ENCODE measurements at places on chromosomes 2 and 18.
A peak's percentile ranks its signal among the peaks of the same experiment; 100 is the strongest.

- DNase-seq: no peak
These were observed 203.3 kb downstream of the CELF4 start for GRCh38 chr18:37362158-37362890.

DNA sequence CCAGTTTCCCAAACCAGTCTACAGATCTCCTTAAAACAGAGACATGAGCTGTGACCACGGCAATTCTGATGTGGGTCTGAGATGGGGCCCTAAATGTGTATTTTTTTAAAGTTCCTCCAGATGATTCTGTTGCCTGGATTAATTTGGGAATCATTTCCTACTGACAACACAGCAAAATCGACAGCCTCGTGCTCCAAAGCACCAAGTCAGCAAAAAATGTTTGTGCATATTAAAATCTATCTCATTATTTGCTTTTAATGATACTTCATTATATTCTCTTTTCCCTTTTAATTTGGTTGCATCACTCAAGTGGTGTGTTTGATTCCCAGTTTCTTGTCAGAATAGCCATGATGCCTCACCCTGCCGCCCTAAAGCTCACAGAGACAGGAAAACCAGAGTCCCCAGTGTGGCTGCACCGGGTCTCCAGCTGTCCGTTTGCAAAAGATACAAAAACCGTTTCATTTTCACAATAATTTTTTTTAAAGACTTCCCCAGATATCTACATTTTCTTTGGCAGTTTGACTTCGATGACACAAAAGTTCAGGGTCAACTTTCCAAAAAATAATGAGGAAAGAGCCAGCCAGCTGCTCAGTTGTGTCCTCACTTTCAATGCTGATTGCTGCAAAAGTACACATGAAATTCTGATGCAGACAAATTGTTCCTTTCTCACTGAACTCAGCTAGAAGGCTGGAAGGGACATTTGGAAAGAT is 443.2 kb upstream of the ID2 start:
- no peak for DNase-seq

DNA sequence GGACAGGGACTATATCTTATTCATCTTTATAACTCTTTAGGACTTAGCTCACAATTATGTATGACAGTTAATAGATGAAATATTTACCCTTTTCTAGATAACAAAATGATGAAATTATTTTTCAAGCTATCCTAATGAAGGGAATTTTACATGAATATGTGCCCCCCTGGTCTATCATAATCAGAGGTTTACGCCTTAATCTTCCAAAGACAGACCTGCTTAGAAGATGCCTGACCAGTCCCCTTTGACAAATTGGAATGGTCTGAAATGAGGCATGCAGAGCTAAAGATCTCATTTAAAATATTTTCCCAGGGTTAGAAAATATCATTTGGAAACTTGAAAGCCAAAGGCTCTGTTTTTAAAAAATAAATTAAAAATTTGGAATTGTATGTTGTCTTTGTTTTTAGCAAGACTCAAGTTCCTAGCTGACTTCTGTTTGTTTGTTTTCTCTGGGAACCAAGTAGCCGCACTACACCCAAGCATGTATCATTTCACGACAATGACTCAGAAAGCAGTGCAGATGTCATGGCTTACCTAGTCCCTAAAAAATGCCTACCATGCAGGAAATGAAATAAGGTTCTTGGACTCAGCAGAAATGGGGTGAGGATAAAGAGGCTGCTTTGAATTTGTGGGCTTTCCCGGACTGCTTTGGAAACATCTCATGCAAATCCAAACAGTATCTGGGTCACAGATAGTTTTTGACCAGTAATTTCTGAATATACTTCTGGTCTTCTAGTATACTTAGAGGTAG is 162.1 kb downstream of the ZEB2 start:
- DNase-seq: no peak

DNA sequence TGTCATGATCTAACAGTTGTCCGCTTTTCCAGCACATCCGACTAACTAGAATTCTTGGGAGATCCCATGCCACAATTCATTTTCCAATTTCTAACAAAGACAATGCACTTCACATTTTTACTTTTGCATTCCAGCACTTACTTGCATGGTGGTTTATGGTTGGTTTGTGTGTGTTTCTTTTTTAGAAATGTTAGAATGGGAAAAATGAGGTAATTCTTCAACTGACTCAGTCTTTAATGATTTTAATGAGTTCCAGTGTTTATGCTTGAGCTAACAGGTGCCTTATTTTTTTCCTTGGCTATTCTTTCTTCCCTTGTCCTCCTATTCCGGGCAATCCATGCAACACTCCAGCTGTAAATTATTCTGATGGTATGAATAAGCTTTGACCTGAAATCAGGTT is 46.4 kb downstream of the SLC8A1 start:
- DNase-seq: no peak

- DNase-seq: no peak
These were observed 24.6 kb downstream of the TRIB2 start for GRCh38 chr2:12741380-12741779.

DNA sequence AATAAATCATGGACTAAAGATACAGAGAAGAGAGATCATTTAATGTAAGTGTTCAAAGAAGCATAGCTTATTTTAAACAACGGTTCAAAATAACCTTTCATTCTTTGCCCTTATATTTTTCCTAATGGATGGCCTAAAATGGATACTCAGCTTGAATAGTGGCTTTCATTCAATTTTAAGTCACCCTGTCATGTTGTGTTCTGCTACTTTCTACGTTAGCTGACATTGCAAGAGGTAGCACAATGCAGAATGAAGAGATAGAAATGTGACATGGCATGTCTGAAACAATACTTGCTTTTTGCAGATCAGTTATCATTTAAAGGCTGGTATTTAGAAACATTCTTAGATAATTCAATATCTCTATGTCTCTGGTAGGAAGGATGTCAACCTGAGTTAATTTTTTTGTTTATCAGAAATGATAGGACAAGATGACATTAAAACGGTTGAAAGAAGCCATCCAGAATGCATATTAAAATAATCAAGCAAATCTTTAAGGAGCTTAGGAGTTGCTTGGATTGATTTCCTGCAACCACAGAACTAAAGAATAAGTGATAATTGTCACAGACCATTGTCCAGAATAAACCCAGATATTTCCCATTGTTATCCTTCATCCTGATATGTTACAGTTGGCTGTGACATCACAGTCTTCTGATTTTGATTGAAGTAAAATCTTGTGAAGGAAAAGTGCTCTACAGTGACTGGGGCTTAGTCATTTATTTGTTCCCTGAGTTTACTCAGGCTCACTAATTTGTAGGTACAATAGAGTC is 41.7 kb upstream of the CAVIN2 start:
- no peak for DNase-seq

- DNase-seq: no peak
These were observed 101.0 kb downstream of the PLA2R1 start for GRCh38 chr2:159961451-159961850.

GRCh38 chr2:230877759-230878598 is 13.2 kb downstream of the ITM2C start:
- DNase-seq: peak; percentile 64

DNA sequence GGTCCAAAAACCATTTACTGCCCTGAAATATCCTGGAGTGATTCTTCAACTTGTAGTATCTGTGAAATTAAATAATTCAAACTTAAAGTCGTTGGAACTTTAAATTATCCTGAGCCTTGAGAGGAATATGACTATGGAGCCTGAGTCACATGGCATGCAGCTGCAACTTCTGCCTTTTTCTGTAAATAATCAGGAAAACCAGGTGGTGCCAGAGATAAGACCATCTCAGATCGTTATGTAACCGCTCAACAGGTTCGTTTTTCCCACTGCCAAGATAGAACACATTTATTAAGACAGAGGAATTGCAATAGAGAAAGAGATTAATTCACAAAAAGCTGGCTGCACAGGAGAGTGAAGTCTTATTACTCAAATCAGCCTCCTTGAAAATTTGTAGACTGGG is 876.5 kb downstream of the SUCLG1 start:
- no peak for DNase-seq

DNA sequence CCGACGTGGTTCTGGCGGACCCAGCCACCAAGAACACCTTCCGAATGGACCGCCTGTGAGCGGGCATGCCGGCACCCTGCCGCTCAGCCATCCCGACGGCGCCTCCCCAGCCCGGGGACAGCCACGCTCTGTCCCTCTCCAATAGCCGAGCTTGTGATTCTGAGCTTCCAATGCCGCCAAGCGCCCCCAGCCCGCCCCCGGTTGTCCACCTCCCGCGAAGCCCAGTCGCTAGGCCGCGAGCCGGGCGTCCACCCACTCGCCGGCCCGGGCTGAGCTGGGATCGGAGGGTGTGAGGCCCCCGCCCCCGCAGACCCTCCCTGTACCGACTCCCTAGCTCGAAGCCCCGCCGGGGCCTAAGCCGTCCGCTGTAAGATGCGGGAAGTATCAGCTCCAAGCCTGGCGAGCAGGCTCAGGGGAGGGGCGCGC is 1195.1 kb upstream of the CHAC2 start:
- DNase-seq: no peak

GRCh38 chr2:229296016-229296415 is 24.9 kb upstream of the PID1 start:
- no peak for DNase-seq

DNA sequence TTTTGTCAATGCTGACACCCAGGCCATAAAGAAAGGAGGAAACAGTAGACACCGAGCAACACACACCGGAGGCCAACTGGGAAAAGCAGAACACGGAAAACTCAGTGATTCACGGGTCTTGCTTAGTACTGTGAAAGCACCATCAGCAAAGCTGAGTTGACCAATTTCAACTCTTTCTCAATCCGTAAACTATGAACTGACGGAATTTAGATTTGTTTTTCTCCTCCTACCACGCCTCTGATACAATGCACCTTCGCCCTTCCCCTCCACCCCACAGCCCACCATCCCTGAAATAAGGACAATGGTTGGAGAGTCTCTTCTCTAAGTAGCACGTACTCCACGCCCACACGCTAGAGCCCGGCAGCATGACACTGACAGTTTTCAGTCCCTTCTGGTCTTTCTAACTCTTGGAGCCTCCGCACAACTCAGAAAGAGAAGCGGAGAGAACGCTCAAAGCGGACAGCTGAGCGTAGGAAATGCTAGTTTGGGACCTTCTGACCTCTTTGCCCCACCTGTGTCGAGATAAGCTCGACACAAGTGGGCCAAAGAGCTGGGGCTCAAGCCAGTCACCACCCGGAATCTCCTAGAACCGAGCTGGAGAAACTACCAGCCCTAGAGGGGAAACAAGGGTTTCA is 669 bp downstream of the LNPK start:
- no peak for DNase-seq

- DNase-seq: peak; percentile 49
These were observed 40.3 kb downstream of the INPP5D start for GRCh38 chr2:233100192-233100998.

DNA sequence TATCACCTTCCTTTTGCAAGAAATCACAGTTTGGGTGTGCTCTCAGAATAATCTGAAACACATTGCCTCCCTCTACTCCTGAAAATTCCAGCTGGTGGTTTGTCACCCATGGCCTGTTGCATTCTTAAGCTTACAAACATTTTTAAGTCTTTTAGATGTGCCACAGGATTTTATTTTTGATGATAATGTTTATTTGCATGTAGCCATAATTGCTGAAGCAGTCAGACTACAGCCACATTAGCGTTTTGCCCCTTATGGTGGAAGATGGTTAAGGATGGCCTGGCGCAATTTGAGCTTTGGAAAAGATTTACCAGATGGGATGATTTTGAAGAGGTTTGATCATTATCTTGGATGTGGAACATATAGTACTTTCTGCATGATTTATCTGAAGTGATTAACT is 439.5 kb downstream of the MEIS1 start:
- DNase-seq: no peak

DNA sequence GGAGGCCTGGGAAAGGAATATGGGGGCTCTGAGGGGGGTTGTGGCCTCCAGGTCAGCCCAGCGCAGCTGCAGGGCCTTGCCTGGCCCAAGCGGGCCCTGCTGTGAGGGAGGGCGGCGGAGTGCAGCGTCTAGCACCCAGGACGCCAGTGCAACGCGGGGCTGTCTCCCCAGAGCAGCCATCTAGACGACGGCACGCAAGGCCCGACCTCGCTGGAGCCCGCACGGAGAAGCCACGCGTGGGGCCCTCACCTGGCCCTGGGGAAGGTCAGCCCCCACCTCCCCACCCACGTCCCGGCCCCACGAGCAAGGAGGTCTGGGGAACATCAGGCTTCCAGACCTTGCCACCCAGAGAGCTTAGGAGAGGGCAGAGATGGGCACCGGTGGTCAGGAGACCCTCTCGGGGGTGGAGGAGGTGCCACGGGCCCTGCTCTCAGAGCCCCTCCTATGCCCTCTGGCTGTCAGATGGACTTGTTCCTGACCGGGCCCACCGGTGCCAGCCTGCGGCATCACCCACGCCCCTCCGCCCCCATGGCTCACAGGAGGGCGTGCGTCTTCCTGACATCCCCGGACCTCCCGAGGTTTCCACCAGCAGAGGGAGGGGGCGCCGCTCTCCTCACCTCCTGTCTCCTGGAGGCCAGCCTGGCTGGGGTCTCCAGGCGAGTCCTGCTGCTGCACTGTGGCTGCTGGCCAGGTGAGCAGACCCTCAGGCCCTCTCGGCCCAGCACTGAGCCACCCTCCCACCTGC is 17.0 kb downstream of the GPR35 start:
- DNase-seq: no peak

DNA sequence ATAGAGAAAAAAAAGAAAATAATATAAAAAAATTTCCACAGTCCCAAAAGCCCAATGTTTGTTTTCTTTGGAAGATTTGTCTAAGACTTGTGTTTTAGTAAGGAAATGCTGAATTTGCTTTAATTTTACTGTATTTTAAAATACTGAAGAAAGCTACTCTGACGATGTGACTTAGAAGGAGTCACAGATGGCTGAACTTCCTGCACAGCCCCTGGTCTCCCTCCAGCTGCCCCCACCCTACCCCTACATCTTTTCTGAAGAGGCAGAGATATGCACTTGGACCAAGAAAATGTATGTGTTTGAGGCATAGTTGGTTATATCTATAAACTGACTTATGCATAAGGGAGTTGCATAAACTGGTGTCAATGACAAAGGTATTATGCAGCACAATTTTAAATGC is 172.3 kb downstream of the CDH2 start:
- no peak for DNase-seq

DNA sequence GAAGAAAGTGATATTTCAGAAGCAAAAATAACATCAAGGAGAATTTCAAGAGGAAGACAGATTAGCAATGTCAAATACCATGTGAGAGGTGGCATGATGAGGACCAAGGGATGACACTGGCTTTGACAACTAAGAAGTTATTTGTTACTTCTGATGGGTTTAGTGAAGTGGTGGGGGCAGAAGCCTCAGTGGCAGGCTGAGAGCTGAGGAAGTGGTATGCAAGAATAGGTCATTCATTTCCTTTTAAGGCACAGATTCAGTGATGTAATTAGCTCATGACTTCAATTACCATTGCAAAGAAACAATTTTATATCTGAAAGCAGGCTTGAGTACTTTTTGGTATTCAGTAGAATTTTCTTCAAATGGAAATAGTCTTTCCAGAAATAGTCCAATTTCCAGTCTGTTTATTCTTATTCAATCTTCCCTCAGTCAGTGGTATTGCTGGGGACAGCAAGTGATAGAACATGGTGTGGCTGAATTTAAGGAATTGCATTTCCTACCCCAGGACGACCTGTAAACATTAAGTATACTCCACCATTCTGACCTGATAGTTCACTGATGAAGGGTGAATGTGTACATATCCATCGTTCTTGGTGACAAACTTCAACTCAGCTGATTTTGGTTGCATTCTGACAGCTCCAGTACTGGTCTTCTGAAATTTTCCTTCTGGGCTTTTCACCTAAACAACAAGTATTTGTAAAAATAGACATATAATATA is 28.2 kb downstream of the GEMIN6 start:
- DNase-seq: no peak
